ENCODE measurements at places on chromosomes 5 and 9.

GRCh38 chr5:157575381-157576020, at the start of gene ADAM19:
ADAM19 (minus strand) TSS chr5:157575775; CDS start chr5:157575696, 79 bp downstream.
- peak; percentile 55 for DNase-seq

GRCh38 chr9:127166111-127166510, 43.7 kb upstream of the ANGPTL2 start:
- DNase-seq: no peak

- DNase-seq: no peak
These were observed 596 bp upstream of the CDC37L1 start for GRCh38 chr9:4678679-4679267.

GRCh38 chr5:132209131-132209530, 18.5 kb downstream of the P4HA2 start:
- DNase-seq: no peak

DNA sequence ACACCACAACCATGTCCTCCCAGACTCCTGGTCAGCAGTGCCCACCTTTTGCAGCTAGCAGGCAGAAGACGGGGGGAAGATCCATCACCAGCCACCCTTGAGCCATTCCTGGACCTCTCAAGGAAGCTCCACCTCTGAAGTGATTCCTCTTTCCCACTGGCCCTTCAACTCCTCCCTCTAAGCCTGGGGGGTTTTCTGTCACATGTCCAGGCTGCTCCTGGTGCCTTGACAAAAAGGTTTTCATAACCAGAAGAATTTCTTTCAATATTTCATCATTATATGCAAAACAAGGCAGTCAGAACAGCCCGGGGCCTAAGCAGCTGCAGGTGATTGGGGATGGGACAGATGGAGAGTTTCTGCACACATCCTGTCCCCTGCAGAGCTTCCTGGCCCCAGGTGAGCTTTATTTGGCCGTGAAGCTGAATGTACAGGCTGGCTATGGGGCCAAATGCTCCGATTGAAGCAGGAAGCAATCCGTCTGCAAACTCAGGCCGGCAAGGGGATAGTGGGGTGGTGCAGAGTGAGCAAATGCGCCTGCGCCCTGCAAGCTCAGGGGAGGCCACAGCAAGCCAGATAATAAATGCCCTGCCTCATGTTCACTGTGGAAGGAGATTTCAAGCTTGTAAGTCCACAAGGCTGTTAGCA, 173.5 kb downstream of the C5orf15 start:
- no peak for DNase-seq

- no peak for DNase-seq
These were observed 8.4 kb upstream of the FAM120AOS start for GRCh38 chr9:93461821-93462220.

DNA sequence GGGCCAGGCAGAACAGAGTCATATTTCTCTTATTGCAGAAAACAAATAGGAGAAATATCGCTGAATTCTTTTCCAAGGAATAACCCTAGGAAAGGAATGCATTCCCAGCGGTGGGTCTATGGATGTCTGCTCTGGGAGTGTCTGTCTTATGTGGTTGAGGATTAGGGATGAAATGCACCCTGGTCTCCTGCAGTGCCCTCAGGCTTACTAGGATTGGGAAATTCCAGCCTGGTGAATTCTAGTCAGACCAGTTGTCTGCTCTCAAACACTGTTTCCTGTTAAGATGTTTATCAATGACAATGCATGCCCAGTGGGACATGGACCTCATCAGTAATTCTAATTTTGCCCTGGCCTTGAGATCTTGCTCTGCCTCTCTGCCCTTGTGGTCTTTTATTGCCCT, 136.1 kb upstream of the ELAVL2 start:
- no peak for DNase-seq

- no peak for DNase-seq
These were observed 260.4 kb downstream of the IRX1 start for GRCh38 chr5:3856036-3856435.

- DNase-seq: no peak
These were observed 32.8 kb downstream of the PHAX start for GRCh38 chr5:126633552-126633951.

- DNase-seq: no peak
These were observed 59.1 kb upstream of the TBC1D2 start for GRCh38 chr9:98314381-98315066.

GRCh38 chr5:142360607-142361120, 35.8 kb upstream of the SPRY4 start:
- DNase-seq: no peak

DNA sequence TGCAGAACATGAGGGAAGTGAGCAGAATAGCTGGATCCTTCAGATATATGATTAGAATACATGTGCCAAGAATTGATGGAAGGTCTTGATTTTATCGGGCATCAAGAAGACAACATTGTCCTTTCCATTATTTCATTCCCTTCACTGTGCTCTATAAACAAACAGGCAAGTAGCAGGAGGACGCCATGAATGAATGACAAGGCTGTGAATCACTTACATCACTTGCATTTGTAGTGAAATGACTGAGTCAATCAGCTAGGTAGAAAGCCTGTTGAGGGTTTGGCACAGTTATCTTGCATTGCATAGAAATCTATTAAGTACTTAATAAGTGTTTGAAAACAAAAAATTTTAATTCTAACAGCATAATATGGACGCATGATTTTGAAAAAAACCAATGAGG, 548.8 kb upstream of the IZUMO3 start:
- no peak for DNase-seq

DNA sequence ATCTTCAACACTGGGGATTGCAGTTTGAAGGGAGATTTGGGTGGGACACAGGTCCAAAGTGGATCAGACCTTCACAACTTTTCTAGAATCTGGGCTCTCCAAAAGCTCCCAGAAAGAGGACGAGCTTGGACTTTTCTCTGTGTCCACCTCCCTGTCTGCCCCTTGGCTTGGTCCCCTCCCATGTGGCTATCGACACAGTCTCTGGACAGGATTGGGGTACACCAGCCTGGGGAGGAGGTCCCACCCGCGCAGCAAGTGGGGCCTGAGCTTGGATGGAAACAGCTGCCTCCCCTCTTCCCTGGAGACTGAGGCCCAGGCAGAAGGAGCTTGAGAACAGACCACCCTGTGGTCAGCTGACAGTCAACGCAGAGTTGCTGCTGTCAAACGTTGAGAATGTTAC, 84.6 kb upstream of the FCN1 start:
- DNase-seq: no peak

GRCh38 chr9:114278881-114279570, 43.9 kb upstream of the ORM1 start:
- no peak for DNase-seq

DNA sequence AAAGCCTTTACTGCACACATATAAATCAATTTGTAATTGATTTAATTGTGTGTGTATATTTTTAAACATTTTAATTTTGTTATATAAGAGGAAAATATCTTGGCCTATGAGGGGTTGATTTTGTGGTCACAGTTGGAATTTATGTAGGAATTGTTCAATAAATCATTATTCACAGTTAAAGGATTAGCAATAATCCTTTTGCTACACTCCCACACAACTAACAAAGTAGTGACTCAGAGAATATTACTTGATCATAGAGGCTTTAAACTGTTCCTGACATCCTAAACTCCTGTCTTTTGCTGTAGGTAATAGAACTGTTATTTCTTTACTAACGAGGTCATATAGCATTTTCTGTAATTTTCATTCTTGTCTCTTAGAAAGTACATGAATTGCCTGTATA, 95.5 kb downstream of the ZCCHC7 start:
- DNase-seq: no peak

- DNase-seq: no peak
These were observed 61.7 kb upstream of the ELAVL2 start for GRCh38 chr9:23887781-23888180.

All from T-helper 17 cell (primary cell).